ENCODE measurements at places on chromosomes 6 and 20.

DNA sequence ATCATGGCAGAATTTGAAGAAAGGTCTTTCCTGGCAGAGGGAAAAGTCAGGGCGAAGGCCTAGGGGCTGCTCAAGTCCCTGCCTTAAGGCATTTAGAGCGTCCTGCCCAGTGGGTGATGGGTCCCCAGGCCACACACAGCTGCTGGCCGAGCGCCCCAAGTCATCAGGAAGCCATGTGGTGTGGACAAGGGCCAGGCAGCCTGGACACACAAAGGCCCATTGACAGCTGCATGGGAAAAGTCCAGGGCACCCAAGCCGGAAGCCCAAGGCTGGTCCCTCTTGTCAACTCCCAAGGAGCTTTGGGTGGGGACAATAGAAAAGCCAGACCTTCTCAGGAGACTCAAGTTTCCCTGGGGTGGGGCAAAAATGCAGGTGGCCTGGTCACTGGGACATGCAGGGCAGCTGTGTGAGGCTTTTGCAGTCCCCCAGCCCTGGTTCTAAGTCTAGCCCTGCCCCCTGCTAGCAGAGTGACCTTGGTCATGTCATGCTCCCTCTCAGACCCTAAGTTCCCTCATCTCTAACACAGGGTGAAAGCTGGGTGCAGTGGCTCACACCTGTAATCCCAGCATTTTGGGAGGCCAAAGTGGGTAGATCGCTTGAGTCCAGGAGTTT is 44.3 kb upstream of the PTGIS start:
- DNase-seq, result no peak

DNA sequence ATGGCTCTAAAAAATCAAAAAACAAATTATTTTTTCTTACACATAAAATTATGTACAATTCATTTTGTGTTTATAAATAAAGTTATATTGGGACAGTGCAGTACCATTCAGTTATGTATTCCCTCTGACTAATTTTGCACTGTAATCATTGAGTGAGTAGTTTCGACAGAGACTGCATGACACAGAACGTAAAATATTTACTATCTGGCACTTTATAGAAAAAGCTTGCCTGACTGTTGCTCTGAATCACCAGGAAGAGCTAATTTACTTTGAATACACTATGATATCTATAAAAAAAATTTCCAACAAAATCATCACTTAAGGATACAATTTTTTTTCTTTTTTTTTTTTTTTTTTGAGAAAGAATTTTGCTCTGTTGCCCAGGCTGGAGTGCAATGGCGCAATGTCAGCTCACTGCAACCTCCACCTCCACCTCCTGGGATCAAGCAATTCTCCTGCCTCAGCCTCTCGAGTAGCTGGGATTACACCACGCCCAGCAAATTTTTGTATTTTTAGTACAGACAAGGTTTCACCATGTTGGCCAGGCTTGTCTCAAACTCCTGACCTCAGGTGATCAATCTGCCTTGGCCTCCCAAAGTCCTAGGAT is 11.0 kb upstream of the KHDC1L start:
- no peak for DNase-seq

DNA sequence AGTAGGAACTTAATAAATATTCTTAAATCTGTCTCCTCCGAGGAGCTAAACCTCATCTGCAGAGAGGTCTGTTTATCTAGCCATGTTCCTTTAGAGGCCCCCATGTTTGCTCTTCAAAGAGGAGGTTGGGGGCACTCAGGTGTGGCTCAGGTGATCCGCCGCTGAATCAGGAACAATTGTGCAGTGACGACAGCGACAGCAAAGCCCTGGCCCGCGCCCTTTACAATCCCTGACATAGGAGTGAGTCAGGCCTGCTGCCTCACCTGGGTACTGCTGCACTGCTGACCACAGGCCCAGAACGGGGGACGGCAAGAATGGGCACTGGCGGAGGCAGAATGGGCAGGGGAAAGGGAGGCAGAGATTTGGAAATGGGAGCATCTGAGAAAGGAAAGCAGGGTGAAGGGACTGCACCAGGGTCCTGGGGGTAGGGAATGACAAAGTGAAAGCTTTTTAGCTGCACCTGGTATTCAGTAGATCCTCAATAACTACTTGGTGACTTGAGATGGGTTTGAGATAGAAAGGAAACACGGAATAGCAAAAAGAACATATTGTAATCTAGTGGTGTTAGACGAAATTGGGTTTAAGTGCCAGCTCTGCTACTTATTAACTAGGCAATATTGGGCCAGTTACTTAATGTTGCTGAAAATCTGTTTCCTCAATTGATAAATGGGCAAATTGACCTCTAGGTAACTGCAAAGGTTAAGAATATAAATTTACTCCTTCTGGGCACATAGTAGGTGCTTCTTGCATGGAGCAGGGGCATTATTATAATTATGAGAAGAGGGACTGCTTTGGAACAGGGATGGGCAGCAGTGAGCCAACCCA is 5.4 kb upstream of the IER3 start:
- no peak for DNase-seq

DNA sequence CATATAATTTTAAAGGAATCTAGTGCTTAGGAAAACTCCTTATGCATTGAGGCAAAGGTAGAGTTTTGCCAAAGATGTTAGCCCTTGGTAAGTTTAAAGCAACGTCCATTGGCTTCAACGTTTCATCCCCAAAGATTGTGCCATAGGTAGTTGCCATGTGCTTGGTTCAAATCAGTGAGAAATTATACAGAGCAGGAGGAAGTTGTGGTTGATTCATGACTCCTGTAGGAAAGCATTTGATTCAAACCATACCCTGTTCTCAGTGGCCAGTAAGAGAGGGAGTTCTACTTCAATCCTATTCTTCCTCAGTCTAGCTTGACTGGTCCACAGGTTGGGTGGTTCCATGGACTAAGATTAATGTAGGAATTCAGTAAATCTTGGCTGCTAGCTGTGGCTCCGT is 535.6 kb downstream of the QKI start:
- DNase-seq, result no peak

DNA sequence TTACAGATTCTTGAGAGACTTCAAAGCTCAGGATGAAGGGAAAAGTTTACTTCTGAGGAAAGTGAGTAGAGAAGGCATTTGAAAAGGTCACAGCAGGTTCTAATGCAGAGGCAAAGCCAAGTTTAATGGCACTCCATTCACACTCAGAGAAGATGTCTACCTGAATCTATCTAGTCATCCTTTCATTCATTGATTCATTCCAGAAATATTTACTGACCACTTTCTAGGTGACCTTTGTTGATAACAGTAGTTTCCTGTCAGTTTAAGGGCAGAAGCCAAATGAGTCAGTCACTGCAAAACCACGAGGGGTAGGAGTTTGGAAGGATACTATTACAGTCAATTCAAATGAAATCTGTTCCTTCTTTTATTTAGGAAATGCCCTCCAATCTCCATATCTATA is 30.8 kb downstream of the FBXO5 start:
- DNase-seq, result no peak

- DNase-seq, result no peak
Measured at GRCh38 chr6:17225767-17226630, 55.2 kb upstream of the RBM24 start.

GRCh38 chr20:63807654-63808053 is 23.4 kb downstream of the ZBTB46 start:
- DNase-seq, result no peak

DNA sequence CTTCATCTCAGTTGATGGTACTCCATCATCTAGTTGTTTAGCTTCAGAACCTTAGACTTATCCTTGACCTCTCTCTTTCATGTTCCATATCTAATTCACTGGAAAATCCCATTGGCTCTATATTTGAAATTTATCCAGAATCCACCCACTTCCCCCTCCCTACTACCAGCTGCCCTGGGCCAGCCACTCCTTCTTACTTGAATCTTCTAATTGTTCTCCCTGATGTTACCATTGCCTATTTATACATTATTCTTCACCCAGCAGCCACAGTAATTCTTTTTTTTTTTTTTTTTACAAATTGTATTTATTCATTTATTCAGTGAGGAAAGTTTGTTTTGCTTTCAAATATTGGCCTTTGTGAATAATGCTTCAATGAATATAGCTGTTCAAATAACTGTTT is 8.2 kb downstream of the SEC23B start:
- no peak for DNase-seq

DNA sequence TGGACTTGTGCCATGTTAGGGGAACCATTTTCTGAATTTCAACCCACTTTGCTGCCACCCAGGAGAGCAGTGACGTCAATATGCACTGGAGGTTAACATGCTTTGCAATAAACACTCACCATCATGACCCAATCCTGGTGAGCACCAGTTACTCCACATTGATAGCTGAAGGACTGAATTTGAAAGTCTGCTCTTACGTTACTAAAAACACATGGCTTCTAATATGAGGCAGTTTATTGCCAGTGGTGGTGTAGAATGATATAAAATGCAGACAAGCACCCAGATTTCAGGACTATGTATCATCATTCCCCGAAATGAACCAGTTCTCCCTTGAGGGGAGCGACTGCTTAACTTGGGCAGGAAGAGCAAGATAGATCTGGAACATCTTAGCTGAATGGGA is 23.8 kb downstream of the RFPL4B start:
- no peak for DNase-seq

DNA sequence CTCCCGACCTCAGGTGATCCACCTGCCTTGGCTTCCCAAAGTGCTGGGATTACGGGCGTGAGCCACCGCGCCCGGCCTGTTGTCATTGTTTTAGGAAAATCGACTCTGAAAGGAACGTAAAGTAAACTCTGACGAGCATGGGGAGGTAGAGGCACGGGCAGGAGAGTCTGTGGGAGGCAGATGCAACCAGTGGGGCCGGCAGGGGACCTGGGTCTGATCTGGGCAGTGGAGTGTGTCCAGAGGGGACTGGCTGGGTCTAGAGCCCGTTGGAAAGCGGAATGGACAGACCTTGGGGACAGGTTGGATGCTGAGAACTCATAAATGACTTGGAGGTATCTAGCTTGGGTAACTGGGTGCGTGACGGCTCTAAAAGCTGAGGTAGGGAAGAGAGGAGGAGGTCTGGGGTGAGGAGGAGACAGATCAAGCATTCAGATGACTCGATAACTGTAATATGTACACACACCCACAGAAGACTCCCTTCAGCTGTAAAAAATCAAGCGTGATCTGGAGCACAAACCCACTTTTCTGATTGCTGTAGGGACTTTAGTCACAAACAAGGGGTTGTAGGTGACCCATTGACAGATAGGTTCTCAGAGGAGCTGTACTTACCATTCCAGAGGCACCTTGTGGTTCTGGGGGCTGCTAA is 22.4 kb downstream of the MANBAL start:
- DNase-seq, result no peak

DNA sequence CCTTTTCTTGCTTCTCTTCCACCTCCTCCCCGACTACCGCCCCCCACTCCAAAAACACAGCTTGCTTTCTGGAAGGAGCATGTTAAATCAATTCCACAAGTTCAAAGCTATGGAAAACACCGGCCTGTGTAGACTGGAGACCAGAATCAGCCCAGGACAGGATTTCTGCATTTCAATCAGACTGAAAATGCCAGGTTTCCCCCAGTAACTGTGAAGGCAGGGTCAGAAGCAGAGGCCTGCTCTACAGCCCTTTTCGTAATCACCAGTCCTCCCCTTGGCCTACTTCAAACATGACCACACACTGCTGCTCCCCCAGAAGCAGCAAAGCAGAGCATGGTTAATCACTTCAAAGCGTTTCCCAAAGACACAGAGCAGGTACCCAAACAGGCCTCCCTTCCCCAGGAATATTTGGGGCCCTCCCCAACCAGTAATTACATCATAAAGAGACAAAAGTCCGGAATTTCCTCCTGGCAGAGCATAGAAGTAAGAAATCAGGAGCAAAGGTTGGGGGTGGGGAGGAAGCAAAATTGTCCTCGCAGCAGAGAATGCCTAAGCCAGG is 38.4 kb downstream of the ZMYND8 start:
- no peak for DNase-seq

DNA sequence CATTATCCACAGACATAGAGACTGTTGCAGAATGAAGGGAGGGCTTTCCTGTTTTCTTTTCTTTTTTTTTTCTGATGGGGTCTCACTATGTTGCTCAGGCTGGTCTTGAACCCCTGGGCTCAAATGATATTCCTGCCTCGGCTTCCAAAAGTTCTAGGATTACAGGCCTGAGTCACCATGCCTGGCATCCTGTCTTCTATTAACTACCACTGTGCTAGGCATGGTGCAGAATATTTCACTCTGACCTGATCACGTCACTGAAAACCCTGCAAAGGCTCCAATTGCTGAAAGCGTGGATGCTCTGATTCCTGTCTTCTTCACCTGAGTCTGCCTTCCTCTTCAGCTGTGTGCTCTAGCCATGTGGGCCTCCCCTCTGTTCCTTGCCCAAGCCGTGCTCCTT is 8.5 kb upstream of the DNMT3B start:
- no peak for DNase-seq

- DNase-seq, result no peak
Measured at GRCh38 chr20:9741996-9742395, 96.9 kb downstream of the PAK5 start.

GRCh38 chr6:17716221-17716620 is 9.5 kb upstream of the NUP153 start:
- DNase-seq, result no peak

DNA sequence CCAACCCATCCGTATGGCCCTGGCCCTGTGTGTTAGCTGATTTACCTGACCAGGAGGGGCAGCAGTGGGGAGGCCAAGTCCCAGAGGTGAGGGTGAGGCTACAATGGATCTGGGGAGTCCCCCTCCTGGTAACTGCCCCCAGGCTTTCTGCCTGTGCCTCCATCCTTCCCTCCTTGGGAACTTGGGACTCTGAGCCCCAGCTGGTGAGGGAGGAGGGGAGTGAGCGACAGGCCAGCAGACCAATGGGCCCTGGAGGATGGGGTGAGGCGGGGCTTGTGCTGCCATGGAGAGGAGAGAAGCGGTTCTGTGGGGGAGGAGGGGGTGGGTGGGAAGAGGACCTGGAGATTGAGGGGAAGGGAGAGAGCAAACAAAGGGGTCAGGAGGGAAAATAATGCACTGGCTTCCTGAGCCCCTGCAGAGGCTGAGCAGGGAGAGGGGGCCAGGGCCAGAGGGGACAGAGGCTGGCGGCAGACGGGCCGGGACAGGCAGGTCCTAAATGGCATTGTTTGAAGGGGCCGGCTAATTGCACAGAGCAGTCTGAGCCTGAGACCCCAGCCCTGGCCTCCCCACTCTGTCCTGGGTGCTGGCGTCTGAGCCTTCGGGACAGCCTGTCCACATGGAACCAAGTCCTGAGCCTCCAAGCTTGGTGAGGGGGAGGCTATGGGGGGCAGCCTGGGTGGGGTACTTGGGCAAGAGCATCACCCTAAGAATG is 17.5 kb downstream of the DNMT3B start:
- DNase-seq, result no peak

GRCh38 chr6:129672881-129673631 is 36.9 kb downstream of the ARHGAP18 start:
- no peak for DNase-seq

- DNase-seq, result no peak
Measured at GRCh38 chr6:156943166-156943565, 166.0 kb downstream of the ARID1B start.

DNA sequence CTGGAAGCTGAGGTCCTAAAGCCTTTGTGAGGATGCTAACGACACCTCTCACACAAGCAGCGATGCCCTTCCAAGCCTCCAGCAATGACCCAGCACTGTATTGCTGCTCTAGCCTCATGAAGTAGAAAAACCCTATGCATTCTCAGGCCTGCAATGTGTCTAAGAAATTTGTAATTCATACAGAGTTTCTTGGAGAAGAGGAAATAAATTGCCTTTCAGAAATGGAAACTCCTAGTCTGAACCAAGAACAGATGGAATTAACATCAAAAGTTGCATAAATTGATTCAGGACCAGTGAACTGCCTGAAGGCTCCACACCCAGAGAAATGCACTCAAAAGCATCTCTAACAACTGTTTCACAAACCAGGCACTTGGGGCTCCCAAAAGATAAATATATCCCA is 353.6 kb downstream of the ADGRB3 start:
- DNase-seq, result no peak

GRCh38 chr6:124888581-124889371 is 73.5 kb upstream of the RNF217 start:
- DNase-seq, result no peak

GRCh38 chr6:255041-255750 is 37.1 kb upstream of the DUSP22 start:
- DNase-seq, result no peak

Measured in activated naive CD4-positive, alpha-beta T cell (primary cell).